ENCODE measurements at places on chromosomes 6 and 20.

DNA sequence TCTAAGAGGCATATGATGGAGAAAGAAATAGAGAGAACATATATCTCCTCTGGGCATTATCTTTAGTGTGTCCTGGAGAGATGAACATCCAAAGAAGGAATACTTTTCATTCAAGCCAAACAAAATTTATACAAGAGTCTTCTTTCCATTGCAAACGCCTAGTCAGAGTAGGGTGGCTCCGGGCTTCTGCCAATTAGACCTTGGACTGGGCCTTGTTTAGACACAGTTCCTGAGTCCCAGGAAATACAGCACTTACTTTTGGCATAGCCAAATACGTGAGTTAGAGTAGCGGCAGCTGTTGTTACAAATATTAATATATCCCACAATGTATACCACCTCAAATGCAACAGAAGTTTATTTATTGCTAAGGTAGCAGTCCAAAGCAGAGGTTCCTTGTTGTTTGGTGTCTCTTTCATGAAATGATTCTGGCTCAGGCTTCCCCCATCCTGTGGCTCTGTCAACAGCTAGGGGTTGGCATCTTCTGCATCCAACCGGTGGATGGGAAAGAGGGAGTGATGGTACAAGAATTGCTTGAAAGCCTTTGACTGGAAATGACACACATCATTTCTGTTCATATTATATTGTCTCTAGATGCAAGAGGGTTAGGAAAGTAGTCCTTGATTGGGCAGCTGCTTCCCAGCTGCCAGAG lies 148.0 kb upstream of the SPACA1 start:
- no peak for DNase-seq

DNA sequence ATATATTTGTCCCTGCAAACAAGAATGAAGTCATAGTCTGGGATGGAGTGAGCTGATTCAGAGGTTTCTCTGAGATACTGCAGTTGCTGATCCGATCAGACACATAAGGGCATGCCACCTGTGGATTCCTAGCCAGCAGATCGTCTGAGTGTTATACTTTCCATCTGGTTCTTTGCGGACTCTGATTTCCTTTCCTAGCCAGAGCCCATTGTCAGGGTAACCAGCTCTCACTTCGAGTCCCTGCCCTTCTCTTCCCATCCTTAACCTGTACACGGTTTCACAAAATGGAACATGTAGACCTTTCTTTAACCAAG lies 100.9 kb downstream of the TMEM200A start:
- DNase-seq, result no peak

DNA sequence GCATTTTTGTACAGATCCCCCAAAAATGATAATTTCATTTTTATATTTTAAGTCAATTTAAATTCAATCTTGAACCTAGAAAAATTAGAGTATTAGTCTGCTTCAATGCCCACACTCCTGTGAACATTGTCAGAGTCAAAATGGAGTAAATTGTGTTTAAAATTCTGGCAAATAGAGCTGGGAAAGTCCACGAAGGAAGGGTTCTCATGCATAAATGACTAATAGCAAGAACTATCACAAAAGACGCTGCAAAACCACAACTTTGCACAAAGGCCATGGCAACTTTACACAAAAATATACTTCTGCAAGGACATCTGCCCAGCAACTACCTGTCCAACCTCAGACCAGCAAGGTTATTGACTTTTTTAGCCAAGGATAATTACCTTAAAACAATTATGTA lies 203.2 kb upstream of the SMLR1 start:
- no peak for DNase-seq

DNA sequence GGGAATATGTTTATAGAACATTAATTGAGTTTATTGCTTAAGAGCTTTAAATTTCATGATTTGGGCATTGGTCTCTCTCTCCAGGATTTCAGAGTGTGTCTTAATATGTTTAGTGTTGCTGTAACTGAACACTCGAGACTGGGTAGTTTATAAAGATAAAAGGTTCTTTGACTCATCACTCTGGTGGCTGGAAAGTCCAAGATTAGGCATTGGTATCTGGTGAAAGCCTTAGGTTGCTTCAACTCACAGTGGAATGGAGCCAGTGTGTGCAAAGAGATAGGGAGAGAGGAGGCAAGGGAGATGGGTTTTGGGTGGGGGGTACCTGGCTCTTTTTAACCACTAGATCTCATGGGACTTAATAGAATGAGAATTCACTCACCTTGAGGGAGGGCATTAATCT lies 35.6 kb upstream of the DTNBP1 start:
- no peak for DNase-seq

GRCh38 chr6:167150941-167151549 lies 6.7 kb downstream of the GPR31 start:
- DNase-seq, result no peak

DNA sequence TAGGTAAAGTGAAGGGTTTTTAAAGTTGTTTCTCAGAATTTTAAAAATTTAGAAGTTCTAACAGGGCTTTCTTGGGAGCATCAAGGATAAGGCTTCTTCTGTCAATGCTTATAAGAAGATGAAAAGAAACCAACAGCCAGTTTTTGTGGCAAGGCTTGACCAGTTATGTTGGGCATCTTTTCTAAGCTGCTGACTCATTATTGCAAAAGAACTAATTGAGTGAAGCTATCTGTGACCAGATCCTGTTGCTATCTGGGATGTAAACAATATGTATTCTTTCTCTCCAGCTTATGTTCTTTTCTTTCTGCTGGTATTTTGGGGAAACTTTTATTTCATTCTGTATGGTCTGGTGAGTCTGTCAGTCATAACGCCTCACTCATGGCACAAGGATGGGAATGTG lies 643.8 kb downstream of the HDGFL1 start:
- no peak for DNase-seq

DNA sequence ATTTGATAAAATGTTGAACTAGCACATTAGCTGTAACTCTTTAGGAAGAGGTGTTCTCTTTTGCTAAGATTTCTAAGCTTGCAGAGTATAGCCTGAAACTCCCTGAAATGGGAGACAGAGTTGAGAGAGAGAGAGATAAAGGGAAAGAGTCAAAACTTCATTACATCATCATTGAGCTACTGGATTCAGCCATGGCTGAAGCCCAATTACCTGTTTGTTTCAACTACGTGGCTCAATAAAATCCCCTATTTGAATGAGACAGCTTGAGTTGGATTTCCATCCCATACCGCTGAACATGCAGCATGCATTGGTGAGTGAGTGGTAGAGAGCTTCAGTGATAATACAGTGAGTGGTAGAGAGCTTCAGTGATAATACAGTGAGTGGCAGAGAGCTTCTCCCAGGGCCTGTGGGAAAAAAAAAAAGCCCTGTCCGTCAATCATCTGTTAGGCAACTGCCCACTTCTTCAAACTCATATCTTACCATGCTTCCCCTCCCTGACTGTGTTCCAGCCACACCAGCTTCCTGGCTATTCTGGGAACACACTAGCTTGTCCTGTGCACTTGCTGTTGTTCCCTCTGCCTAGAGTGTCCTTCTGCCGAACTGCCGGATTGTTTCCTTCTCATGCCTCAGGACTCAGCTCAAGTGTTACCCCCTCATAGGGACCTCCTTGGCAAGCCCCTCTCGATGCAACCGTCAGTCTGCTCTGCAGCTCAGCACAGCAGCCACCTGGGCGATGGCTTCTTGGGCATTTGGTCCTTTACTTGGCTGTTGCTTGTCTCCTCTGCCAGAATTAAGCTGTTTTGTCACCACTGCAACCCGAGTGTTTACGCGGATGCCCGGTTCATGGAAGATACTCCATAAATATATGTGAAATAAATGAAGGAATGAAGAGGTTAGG lies 91.3 kb upstream of the EYA2 start:
- DNase-seq, result no peak

DNA sequence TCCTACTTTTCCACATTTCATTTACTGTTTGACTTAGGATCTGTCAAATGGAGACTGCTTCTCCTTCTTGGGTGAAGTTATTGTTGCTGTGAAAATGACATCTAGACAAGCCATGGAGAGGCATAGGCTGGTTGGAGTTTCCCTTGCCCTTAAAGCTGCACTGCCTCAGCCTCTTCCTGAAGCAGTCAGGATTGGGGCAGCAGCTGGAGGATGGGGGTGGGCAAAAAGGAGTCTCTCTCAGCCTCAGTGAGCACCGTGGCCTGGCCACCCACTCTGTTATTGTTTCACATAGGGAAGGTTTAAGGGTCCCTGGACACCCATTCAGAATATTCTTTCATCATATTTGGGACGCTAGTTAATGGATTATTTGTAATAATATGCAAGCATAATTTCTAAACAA lies 7.7 kb upstream of the ZBTB24 start:
- DNase-seq, result no peak
